ENCODE measurements at places on chromosomes 7 and 10.

DNA sequence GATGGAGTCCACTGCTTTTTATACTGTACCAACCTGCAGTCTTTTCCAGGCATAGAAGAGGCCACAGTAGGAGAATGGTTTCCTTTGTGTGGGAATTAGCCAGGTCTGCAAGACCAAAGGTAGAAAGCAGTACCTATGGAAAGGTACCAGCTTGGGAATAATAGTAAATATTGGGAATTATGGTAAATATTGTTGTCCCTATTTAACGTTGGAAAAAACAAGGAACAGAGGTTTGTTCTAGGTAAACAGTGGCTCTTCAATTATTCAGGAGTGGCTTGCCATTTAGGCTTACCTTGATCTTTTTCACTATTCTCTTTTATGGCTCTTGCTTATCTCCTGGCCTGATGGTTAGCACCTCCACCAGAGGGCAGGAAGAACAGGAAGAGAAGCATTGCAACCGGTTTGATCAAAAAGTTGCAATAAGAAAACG lies 43.9 kb upstream of the GSAP start:
- no peak for DNase-seq

- no peak for DNase-seq
These were observed 1222.6 kb upstream of the LRRN3 start for GRCh38 chr7:109868215-109868860.

GRCh38 chr10:28628184-28628893 lies 49.0 kb upstream of the BAMBI start:
- DNase-seq = peak; percentile 71

DNA sequence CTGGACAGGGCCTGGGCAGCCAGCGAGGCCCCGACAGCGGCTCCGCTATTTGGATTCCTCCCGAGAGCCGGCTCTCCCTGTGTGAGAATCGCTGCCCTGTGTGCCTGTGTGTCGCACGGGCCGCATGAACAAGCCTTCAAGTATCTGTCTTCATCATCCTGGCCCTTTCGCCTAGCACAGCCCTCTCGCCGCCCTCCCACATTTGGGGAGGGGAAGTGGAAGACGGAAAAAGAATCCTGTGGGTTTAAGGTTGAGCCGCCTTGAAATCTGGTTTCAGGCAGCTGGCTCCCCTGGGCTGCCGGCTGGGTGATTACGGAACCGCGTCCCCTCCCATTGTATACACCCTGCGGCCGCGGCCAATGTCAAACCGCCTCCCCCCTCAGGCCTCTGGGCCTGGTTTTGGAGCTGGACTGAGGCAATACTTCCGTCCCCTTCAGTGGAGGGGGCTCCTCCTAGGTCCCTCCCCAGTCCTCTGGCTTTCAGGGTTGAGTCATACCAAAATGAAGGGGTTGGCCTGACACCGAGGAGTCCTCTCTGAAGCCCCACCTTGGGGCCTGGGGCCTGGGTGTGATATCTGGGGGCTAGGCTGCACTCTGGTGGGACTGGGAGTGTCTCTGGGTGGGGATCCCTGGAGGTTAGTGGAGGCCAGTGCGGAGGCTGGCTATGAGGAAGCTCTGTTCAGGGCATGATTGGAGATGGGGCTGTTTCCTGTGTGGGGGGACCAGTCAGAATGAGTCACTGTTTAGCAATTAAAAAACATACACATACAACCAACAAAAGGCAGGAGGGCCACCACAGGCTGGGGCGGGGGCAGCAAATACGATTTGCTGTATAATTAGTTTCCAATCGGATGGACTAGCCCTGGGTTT lies 1.7 kb downstream of the TRIM8 start:
- DNase-seq = peak; percentile 80

GRCh38 chr10:34766811-34767494 lies 48.1 kb downstream of the PARD3 start:
- no peak for DNase-seq

- no peak for DNase-seq
These were observed 148.2 kb downstream of the GFRA1 start for GRCh38 chr10:116124777-116125176.

DNA sequence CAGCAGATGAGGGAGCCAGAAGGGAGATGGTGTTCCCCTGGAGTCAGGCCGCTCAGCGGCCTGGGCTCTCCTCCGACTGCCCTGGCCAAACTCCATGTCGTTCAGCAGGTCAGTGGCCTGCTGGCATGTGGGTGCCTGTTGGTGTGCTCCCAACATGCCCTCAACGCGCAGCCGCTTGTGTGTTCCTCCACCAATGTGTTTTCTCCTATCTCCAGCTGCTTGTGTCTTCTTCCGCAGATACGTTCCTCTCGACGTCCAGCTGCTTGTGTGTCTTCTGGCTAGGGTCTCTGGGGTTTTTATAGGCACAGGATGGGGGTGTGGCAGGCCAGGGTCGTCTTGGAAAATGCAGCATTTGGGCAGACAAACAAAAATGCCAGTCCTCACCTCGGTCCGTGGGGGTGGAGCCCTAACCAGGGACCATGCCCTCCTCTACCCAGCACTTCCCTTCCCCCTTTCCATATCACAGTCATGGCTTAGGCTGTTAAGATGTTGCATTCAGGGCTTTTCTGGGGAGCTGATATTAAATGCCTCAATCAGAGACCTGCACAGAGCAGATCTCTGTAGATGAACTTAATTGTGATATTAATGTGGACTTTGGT lies 111.6 kb downstream of the TMEM178B start:
- DNase-seq = no peak

DNA sequence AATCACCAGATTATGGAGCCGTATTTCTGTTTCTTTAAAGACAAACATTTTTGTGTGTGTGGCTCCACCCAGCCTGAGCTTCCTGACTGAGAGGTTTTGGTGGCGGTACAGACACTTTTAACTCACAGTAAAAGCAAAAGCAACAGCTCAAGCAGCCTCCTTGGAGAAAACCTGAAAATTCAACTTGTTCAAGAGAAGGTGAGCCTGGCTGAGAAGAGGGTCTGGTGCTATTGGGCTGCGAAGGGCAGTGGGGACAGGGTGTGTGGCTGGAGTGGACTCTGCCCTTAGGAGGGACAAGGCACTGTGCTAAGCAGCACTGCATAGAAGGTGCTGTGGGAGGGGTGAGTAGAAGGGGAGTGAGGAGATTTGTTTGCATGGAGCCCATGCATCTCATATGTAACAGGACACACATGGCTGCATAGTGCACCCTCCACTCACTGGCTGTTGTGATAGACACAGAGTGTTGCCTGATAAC lies at the start of gene GIMAP7:
TSS of gene GIMAP7 (plus strand) at position 125 of the 475 bp plus-strand sequence. CDS start 5,103 bp downstream, outside the sequence.
- peak; percentile 77 for DNase-seq

DNA sequence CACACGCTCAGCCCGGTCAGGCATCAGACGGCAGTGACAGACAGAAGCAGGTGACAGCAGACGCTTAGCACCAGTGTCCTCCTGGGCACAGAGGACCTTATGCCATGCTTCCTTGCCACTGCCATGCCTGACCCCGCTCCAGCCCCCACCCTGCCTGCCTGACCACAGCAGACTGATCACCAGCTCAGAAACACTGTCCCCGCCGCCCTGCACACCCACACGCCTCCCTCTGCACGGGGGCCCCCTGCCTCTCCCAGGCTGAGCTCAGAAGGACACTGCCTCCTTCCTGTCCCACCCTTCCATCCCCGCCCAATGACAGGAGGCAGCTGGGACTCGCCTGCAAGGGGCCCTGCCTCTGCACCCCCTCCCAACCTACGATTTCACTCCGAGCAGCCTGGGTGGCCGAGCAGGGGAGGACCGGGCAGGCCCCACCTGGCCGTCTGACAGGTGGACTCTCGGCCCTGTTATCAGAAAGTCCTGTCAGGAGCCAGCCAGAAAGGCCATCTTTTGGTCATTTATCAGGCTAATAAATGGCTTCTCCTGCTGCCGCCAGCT lies 183.4 kb downstream of the ELFN1 start:
- DNase-seq = no peak

DNA sequence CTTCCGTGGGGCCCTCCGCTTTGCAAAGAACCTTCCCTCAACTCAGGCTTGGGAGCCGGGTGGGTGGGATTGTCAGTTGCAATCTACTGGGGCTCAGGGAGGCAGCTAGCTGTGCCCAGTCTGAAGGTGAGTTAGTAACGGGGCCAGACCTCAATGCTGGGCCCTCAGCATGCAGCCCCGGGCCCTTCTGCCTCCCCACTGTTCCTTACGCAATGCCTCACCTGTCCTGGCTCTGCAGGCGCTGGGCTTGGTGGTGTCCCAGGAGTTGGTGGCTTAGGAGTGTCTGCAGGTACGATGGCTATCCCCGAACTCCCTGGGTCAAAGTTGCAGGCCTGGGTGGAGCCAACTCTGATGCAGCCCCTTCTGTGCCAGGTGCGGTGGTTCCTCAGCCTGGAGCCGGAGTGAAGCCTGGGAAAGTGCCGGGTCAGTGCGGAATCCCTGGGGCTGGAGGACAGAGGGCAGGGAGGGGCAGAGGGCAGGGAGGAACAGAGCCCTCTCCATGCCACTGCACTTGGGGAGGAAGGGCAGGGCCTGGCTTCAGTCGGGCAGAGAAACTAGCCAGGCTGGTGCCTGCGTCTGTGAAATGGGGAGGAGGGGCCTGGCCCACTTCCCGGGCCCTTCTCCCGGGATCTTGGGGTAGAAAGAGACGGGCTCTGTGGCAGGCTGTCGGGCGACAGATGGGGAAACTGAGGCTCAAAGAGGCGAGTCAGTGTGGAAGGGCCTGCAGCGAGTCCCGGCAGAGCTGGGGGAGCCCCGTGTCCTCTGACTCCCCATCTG lies 15.0 kb downstream of the ELN start:
- no peak for DNase-seq

DNA sequence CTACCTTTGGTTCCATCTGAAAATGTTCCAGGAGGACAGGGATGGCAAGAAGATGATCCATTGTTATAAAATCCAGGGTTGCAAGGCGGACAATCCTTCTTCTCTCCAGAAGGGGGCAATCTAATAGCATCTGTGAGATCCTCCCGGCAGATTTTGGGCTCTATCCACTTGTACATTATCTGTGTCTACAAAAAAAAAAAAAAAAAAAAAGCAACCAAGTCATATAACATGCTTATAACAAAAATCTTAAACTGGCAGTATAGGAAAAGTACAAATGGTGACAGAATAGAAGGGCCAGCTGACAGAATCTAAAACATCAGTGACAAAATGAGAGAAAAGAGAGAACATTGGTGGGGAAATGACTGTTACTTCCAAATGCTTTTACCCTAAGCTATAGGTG lies 132.7 kb downstream of the ELAPOR2 start:
- DNase-seq = peak; percentile 32

- DNase-seq = no peak
These were observed 31.6 kb downstream of the GRB10 start for GRCh38 chr7:50751146-50751545.

GRCh38 chr10:70772627-70773026 lies 12.6 kb downstream of the TBATA start:
- no peak for DNase-seq

- DNase-seq = no peak
These were observed 2.7 kb downstream of the DLX5 start for GRCh38 chr7:97021747-97022490.

DNA sequence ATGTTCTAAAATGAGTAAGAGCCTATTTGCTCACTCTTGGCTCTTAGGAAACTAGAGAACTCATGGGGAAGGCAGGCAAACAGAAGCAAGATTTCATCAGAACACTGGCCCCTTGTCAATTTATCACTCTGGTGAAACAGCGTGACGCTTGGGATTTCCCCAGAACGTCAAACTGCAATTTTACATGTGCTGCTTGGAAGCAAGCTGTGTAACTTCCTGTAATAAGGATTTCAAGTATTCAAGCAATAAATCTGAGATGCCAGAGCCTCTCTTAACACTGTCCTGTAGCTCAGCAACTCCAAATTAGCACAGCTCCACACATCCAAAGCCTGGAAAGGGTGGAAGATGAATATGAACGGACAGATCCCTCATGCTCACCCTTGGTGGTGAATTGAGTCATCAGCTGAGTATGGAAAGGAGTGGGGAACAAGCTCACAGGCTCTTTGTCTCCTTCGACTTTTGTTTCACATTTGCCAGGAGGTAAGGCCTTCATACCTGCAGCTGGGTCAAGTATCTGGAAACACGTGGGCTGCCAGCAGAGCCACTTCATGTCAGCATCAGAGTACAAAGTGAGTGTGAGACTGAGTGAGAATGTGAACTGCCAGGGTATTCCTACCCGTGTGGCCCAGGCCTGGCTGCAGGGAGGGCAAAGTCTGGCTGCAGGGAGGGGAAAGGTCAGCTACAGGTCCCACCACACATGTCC lies 140.4 kb upstream of the NAMPT start:
- DNase-seq = no peak

DNA sequence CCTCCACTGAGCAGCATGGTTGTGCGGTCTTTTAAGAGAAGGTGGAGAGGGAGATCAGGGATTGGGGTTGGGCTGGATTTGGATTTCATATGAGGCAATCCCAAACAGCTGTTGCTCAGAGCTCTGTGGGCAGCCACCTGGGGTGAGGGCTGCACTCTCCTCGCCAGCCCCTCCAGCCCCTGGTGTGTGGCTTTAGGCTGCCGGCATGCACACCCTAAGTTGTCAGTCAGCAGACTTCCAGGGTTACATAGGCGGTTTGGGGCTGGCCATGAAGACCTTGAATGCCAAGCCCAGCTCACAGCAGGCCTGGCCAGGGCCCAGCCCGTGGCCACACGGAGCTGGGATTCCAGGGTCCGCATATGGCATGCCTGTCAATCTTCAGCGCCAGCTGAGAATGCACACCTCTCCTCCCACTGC lies 54.8 kb downstream of the ZMIZ1 start:
- DNase-seq = no peak

GRCh38 chr10:119396008-119396708 lies 146.4 kb downstream of the RGS10 start:
- no peak for DNase-seq

GRCh38 chr10:28089467-28089866 lies 90.6 kb upstream of the ODAD2 start:
- DNase-seq = no peak

Measured in DND-41 (cell line).